ENCODE measurements at places on chromosomes 2 and 18. TPM values are rescaled to one million over a fixed set of nuclear protein-coding genes. Genes with fewer than 3 reads are reported as not detected.

Gene ECEL1
- 0.52 TPM for total RNA-seq

GRCh38 chr2:102704531-102704930, 57.3 kb upstream of the TMEM182 start:
- DNase-seq = no peak

GRCh38 chr18:77088963-77089722, 43.4 kb downstream of the MBP start:
- no peak for DNase-seq

DNA sequence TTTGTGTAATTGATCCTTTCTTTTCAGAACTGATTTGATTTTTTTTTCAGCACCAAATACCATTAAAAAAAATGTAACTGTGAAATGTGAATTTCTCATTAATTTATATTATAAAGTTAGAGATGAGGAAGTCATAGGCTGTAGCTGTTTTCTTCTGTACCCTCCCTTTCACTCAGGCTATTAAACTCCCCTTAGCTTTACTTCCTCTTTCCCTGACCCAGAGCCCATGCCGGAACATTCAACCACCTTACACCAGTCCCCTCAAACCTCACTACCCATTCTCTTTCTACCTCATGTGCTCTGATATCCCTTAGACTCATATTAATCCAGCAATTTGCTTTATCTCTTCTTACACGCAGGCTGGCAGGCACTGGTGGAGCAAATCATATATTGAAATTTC, 12.4 kb downstream of the GALNT5 start:
- no peak for DNase-seq

DNA sequence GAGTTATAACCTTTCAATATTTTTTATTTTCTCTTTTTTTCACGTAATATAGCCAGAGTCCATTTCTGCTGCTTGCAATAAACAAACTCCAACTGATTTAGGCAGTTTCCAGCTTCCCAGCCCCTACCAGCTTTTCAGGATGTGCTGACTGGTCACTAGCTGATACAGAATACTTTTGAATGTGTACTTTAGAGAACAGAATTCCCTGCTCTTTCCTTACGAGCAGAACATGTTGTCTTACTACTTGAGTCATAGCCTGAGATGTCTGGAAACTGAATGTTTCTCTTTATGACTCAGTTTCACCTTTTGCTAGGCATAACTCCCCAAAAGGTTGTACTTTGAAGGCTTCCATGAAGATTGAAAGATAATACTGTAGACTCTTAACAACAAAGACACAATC, 44.5 kb upstream of the KCNE4 start:
- no peak for DNase-seq

DNA sequence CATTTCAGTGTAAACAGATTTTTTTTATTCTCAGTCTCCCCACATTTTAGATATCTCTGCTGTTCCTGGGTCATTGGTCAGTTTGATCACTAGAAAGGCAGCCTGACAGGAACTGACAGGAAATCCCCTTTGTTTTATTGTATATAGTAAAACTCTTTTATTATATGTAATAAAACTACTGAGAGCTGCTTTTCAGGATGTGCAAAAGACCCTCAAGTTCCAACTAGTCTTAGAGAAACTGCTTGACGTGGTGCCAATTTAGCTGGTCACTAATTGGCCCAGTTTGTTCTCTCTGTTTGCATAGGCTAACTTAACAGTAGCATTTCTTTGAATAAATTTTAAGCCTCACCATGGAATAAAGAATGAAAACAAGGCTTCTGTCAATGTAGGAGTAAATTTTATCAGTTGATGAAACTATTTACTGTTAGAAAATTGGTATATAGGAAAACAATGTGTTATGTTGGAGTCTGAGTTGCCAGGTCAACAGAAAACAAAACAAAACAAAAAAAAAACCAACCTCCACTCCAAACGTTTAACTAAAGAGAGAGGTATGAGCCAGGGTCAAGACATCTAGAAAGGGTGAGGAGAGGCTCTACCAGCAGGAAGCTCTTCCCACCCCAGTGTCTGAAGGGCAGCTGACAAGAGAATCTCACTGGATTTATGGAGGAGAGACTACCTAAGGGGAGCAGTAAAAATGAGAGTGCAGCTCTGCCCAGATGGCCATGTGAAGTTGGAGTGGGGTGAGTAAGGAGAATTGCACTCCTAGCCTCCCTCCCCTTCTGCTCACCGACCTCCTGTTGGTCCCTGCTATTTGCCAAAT, 184.6 kb downstream of the ST6GAL2 start:
- no peak for DNase-seq

- DNase-seq = no peak
These were observed 28.0 kb downstream of the CROCC2 start for GRCh38 chr2:240933966-240934700.

GRCh38 chr2:60519231-60519863, 34.1 kb downstream of the BCL11A start:
- DNase-seq = no peak

DNA sequence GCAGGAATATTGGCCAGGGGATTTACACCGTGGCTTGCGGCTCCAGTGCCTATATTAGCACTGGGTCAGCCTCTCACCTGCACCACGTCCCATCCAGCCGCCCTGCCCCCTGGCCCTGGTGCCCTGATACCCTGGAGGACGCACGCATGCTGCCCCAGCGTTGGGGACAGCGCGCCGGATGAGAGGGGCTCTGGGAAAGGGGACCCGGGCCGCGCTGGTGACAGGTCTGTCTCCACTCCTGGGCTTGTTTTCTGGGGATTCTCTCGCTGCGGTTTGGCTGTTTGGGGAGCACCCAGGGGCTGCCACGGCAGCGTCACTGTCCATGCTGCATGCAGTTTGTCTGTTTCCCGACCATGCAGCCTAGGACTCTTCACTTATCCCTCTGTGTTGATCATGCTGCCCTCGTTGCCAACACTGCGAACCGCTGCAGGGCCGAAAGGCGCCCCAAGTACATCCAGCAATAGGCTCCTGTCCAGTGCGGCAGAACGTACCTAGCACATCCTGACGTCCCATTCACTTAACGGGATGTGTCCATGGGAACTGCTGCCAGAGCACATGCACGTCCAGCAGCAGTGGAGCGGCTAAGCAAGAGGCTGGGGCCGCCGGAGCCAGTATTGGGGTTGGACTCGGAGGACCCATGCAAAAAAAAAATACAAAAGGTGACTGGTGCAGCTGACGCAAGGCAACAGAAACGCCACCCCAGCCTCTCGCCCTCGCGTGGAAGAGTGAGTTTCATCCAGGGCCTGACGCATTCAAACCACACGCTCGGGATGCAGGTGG, 115.5 kb upstream of the PXDN start:
- peak; percentile 77 for DNase-seq

Data from posterior vena cava (tissue), 2 donors.